ENCODE measurements at places on chromosomes 5 and 9.
A peak's percentile ranks its signal among the peaks of the same experiment; 100 is the strongest.

DNA sequence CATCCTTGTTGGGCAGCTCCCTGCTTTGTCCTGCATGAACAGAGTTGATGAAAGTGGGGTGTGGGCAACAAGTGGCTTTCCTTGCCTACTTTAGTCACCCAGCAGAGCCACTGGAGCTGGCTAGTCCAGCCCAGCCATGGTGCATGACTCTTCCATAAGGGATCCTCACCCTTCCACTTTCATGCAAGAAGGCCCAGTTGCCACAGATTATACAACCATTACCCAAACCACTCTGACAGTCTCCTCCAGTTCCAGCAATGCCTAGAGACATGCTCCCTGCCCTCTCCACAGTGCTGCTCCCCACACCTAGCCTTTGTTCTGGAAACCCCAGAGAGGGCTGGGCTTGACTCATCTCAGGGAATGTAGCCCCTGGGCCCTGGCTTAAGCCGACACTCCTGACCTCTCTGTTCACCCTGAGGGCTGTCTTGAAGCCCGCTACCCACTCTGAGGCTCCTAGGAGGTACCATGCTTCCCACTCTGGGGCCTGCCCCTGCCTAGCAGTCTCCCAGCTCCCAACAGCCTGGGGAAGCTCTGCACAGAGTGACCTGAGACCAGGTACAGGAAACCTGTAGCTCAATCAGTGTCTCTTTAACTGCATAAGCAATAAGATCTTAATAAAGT is 3.9 kb downstream of the SLC35A4 start:
- no peak for DNase-seq

DNA sequence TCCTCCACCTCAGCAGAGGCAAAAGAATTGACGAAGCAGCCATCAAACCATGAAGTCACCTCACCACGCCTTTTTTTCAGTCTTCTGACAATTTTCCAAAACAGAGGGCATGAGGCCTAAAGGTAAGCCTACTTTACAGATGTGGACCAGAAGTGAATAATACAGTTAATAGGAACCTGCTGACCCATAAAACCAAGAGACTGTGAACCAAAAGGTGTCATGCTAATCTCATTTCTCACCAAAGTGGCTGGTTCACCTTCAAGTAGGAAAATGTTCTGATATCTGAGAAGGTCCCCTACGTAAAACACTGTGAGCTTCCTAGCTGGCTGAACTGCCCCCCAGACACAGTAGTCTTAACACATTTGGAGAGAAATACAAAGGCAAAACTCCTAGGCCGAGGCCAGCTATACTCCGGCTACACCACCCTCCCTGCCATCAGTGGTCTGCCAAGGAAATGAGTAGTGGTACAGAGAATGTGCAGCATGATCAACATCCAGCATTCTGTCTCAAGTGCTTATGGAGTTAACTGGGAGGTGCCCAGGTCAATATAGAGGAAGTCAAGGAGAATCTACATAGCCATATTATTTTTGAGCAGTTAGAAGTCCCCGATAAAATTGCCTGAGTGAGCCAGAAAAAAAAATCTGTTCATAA is 19.3 kb upstream of the F2RL2 start:
- DNase-seq = no peak

GRCh38 chr5:116559239-116559638 is 15.4 kb downstream of the SEMA6A start:
- no peak for DNase-seq

GRCh38 chr9:38062106-38062497 is 6.9 kb downstream of the SHB start:
- DNase-seq = no peak

DNA sequence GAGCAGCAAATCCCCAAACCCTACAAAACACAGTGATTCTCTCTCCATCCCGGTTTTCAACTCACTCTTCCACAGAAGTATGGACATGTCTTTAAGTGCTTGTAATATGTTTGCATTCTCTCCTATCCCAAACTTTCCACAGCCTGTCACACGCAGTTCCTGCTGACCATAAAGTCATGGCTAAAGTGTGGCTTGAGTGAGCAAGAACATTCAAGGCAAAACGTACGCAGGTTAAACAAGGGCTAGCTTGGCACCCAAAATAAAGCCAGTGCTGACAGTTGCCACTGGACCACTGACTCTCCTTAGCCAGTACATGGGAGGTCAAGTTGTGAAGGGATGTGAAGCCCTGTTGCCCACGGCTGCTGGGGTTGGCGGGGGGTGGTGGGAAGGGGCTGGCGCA is 211.1 kb upstream of the IRX1 start:
- no peak for DNase-seq

DNA sequence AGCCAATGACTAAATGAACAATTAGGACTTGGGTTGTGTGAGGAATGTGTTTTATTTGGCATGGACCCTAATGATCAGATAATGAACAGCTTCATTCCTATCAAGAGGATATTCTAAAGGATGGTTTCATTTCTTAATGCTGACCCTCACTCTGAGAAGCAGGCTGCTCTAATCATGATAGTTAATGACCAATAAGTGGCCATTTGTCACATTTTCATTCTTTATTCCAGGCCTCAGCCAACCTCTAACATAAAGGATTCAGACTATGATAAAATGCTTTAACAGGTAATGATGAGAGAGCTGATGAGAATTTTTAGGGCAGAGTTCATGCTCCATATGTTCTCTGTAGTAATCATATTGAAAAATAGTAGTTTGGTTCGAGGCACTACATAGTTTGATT is 301.5 kb upstream of the ARRDC3 start:
- DNase-seq = no peak

DNA sequence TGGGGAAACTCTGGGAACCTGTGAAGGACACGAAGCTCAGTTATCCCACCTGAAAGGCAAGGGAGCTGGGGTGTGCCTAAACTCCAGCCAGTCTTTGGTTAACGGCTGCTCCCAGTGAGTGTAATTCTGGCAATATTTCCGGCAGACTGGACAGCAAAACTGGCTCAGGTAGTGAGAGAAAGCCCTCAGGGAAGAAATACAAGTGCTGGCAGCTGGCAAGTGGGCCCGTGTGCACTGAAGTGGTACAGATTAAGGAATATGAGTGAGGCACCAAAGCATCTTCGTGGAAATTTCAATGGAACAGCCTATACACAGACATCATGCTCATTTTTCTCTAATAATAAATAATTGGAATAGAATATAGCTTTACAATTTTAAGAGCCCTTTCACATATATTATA is 56.2 kb downstream of the ABHD17B start:
- no peak for DNase-seq

DNA sequence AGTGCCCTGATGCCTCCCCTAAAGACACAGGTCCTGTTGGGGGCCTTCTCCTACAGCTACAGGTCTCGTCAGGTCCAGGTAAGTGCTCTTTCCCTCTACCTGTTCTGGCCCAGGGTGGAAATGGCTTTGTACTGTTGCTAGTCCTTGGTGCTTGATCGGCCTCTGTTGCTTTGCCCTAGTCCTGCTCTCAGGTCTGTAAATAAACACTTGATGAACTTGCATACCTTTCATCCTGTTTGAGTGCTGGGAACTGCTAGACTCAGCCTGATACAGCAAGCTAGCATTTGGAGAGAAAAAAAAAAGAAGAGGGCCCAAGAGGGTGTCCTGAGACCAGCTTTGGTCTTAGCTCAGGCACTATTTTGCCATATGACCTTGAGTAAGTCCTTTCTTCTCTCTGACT is 21.8 kb upstream of the ZNF618 start:
- no peak for DNase-seq

- no peak for DNase-seq
Measured at GRCh38 chr5:173613433-173614159, 2.9 kb downstream of the BOD1 start.

DNA sequence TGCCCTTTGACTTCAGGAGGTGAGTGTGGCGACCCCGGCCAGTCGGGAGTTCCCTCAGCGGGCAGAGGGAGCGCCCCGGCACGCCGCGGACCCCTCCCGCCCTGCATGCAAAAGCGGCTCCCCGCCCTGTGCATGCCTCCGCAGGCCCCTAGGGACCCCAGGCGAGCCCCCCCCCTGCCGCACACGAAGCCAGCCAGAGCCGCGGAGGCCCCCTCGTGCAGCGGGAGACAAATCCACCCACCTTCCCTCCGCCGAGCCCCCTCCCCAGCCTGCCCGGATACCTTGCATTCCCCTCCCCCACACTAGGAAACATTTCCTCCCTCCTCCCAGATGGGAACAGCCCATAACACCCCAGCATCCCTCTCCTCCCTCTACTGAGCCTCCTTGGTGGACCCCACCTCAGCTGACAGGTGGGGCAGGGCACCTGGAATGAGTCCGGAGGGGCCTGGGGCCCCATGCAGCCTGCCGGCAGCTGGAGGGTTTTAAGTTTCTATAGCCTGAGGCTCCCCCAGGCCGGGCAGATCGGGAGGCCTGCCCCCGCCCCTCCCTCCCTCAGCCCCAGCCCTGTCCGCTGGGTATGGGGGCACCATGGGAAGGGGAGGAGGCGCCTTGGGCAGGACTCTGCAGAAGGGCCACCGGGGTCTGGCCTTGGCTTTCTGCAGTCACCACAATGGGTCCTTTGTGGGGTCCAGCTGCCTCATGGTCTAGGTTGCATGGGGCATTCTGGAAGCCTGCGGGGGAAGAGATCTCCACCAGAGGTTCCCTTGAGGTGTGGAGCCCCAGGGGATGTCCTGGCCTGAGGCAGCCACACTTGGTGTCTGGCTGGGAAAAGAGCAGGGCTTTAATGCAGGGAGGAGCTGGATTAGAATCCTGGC is 601 bp downstream of the ERGIC1 start:
- DNase-seq = no peak

- DNase-seq = no peak
Measured at GRCh38 chr5:31731710-31732301, 92.9 kb downstream of the PDZD2 start.

- peak; percentile 27 for DNase-seq
Measured at GRCh38 chr5:174910245-174910737, 185.9 kb downstream of the MSX2 start.

DNA sequence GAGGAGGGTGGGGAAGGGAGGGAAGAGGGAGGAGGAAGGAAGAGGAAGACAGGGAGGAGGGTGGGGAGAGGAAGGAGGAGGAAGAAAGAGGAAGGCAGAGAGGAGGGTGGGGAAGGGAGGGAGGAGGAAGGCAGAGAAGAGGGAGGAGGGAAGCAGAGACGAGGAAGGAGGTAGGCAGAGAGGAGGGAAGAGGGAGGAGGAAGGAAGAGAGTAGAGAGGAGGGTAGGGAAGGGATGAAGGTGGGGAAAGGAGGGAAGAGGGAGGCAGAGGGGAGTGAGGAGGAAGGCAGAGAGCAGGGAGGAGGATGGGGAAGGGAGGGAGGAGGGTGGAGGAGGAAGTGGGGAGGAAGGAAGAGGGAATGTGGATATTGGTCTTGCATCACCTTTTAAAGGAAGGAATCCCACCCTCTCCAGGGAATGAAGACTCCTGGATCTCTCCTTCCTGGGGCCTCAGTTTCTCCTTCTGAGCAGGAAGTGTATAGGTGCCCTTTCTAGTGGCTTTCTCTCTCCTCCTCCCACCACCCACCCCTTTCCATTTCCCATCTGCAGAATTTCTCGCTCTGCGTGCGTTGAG is 188.9 kb upstream of the ZNF618 start:
- DNase-seq = no peak

- no peak for DNase-seq
Measured at GRCh38 chr5:89324990-89325389, 442.0 kb upstream of the MEF2C start.

DNA sequence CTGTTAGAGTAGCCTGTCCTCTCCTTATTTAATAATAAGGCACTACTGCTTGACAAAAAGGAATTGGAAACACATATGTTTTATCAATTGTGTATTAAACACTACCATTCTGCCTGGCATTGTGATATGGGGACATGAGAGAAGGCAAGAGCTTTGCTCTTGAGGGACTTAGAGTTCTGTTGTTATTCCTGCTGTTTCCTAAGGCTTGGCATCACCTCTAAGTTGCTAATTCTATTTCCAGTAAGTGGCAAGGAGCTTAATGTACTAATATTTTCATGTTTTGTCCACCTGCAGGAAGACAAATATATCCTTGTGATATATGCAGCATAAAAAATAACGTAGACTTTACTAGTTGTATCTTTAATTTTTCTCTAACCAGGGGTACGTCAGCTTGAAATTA is 12.6 kb downstream of the HMGCR start:
- no peak for DNase-seq
